ENCODE measurements at places on chromosomes 12 and 14.

DNA sequence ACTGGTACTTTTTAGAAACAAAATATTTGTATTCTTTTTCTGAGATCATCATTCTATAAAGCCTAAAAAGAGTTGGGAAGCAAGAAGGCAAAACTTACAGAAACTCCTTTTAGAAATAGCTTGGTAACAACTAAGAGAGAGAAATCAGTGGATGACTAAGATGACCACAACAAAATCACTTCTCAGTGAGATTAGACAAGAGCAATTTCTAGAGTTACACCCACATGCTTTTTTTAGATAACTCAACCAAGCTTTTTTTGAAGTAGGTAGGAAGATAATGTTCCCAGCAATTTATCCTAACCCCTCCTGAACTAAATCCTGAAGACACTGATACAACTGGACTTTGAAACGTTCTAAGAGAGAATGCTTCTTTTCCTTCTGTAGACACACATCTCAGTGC, 576.4 kb downstream of the SLC6A15 start:
- DNase-seq, result no peak

DNA sequence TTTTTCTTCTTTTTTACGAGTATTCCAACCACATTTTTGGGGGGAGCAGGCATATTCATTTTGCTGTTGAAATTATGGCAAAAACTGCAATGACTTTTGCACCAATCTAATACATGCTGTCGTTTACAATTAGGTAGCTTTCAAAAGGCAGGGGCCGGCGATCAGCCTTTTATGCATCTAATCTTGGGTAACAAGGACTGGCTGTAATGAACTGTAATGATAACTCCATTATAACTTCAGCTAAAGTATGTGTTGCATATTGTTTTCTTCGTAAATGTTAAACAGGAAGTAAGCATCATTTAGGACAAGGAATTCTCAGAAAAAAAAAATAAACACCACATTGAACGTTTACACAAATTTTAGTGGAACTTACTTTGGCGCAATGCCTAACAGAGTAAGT, 30.3 kb upstream of the KLRF1 start:
- DNase-seq, result no peak

GRCh38 chr12:50980545-50980944, 28.2 kb downstream of the HIGD1C start:
- DNase-seq, result peak; percentile 60

GRCh38 chr14:23555533-23555881, 564 bp upstream of the THTPA start:
- no peak for DNase-seq

- no peak for DNase-seq
These were observed 483.7 kb downstream of the MDGA2 start for GRCh38 chr14:47191700-47192099.

DNA sequence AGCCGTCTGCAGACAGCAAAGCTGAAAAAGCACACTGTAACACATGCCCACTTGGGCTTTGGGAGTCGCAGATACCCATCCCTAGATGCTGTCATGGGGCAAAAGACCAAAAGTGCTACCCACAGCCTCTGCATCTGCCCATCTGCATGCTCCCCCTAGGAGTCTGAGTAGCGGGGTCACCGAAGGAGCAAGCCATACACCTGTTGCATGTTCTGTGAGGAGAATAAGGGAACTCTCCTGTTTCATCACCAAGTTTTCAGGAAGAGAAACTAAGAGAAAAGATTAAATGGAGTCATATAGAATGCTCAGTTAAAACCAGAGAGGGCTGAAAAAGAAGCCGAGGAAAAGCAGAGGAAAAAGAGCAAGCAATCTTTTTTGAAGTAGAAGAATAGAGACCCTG, 13.7 kb upstream of the ST8SIA1 start:
- DNase-seq, result no peak

DNA sequence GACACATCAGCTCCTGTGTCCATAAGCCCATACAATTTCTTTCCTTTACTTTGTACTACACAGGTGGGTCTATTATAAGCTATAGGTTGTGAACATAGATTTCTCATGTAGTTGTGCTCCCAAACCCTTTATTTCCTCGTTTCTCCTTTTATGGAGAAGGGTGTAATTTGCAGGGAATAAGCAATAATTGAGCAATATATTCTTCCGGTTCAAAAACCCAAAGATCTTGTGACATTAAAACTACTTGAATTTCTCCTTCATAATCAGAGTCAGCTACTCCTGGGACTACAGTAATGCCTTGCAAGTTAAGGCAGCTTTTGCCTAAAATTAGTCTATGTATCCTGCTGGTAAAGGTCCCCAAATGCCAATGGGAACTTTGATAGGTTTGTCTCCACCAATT, 19.1 kb upstream of the MAPKAPK5 start:
- no peak for DNase-seq

DNA sequence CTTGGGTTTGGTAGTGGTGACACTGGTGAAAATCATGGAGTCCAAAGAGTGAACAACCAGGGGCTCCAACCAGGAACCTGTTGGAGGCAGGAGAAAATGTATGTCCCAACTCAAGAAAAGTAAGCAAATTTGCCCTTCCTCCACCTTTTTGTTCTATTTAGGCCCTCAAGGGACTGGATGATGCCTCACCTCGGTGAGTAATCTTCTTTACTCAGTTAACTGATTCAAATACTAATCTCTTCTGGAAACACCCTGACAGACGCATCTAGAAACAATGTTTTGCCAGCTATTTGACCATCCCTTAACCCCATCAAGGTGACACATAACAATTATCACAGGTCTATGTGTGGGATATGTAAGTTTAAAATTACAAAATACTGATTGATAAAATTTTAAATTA, 272.4 kb upstream of the FOXG1 start:
- DNase-seq, result no peak

GRCh38 chr12:116306506-116306905, 29.0 kb upstream of the MED13L start:
- no peak for DNase-seq

DNA sequence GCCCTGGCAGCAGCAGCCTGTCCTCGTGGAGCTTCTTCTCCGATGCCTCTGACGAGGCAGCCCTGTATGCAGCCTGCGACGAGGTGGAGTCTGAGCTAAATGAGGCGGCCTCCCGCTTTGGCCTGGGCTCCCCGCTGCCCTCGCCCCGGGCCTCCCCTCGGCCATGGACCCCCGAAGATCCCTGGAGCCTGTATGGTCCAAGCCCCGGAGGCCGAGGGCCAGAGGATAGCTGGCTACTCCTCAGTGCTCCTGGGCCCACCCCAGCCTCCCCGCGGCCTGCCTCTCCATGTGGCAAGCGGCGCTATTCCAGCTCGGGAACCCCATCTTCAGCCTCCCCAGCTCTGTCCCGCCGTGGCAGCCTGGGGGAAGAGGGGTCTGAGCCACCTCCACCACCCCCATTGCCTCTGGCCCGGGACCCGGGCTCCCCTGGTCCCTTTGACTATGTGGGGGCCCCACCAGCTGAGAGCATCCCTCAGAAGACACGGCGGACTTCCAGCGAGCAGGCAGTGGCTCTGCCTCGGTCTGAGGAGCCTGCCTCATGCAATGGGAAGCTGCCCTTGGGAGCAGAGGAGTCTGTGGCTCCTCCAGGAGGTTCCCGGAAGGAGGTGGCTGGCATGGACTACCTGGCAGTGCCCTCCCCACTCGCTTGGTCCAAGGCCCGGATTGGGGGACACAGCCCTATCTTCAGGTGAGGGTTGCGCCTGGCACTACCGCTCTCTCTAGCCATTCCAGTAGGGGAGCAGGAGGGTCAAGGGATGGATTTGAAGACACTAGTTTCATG, 2.1 kb downstream of the NFATC4 start:
- DNase-seq, result no peak

- peak; percentile 87 for DNase-seq
These were observed 26.6 kb upstream of the PNMA1 start for GRCh38 chr14:73740618-73741326.

DNA sequence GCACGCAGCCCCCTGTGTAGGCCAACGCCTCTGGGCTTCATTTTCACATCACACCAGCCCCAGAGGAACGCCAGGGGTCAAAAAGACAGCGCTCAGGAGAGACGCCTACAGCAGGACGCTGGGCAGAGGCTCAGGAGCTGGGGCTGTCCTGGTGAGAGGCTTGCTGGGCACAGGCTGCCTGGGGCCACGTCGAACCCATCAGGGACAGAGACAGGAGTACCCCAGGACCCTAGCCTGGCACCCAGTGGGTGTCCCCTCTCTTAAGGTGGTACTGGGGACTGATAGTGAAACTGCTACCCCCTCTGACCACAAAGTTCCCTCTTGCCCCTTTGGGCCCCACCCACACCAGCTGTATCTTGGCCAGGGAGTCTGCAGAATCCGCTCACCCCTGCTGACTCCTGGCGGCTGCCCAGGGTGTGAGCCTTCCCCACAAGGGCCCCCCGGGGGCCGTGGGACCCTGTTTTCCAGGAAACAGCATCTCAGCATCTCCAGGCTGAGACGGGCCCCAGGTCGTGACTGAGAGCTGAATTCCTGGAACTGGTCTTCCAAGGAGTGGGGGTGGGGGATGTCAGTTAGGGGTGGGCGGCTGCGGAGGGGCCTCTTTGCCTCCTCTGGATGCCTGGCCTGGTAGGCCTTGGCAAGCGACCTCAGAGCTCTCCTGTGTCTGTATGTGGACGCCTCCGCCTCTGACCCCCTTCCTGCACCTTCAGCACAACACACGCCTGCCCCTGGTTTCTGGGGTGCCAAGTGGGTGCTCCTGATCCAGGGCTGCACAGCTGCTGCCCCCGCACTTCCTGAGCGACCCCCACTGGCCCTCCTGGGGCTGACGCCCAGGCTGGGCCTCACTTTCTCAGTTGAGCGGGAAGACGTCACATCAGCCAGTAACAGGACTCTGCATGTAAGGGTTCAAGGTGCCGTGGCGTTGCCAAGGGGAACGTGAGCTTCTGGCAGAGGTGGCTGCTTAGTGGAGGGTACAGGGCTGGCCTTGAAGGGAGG, 321.9 kb upstream of the RTL1 start:
- DNase-seq, result no peak
